Cortex of kidney (tissue), 1 donor: ENCODE measurements at places on chromosomes 4 and X.

DNA sequence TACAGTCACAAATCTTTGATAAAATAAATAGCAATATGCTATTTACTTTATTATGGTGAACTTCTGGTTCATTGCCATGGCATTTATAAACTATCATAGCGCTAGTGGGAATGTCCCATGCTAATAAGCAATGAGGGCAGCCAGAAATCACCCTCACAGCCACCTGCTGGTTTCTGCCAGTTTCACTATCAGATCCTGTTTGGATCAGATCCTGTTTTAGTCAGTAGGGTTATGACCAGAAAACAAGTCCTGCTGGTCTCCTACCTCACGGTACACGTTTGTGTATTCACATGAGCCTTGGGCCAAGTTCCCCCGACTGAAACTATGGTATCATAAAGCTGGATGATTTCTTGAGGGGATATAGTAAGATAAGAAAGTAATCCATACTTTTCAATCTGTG is 17.7 kb downstream of the FOXR2 start:
- no peak for DNase-seq

DNA sequence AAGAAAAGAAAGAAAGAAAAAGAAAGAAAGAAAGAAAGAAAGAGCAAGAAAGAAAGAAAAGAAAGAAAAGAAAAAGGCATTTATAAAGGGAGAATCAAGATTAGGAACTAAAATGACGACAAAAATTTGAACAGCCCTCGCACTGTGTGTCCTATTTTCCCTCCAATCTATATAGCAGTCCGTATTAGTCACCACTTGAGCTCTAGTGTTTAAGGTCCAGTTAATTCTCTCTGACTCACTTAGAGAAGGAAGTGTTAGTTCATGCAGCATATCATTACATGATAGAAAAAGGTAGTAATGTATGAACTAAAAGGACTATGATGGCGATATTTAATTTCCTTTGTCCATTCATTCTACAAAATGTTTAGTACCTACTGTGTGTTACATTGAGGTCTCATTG is 122.7 kb downstream of the CBLL2 start:
- DNase-seq, result no peak

- no peak for DNase-seq
These were observed 73.5 kb upstream of the CAMK2D start for GRCh38 chr4:113835005-113835404.

DNA sequence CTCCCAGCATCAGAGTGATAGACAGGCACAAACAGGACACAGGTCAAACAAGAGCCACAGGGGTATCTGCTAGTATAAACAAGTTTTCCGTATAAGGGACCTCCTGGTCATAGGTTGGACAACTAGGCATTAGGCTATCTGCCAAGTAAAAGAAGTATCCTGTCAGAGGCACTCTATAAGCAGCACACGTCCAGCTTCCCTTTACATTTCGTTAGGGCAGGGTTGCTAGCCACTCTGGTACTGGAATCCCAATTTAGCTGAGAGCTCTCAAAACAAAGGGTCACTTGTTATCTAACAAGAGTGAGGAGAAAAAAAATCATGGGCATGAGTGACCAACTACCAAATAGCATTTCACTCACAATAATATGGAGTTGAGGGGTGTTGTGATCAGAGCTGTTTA is 780.7 kb upstream of the DIAPH2 start:
- DNase-seq, result no peak

- no peak for DNase-seq
These were observed 62.5 kb upstream of the GPR174 start for GRCh38 chrX:79081895-79082512.

DNA sequence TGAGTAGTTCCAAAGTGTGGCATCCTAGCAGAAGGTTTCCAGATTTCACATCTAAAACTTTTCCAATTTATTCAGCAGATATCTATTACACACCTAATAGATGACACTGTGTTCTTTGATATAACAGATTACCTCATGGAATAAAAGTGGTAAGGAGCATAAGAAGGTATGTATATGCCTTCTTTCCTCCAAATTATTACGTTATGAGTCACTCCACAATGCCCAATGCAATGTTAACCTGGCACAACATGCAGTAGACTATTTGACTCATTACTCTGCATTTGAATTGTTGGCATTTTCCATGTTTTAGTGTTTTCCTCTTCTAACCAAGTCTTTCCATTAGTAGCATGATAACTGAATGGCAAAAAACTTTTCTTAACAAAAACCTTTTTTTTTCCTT is 383.6 kb downstream of the ADGRL3 start:
- DNase-seq, result no peak

GRCh38 chr4:173167758-173168395 is 734 bp upstream of the GALNT7 start:
- DNase-seq, result no peak

GRCh38 chrX:133668225-133668931 is 253.1 kb upstream of the GPC4 start:
- no peak for DNase-seq

DNA sequence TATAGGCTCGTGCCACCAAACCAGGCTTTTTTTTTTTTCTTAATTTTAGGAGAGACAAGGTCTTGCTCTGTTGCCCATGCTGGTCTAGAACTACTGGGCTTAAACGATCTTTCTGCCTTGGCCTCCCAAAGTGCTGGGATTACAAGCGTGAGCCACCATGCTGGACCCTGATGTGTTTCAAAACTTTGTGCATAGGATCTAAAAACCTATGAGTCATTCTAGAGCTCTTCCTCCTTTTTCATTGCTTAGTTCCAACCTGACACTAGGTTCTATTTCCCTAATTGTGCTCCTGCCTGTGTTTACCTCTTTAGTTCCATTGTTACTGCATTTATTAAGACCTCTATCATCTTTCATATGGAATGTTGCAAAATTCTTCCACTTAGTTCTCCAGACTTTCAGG is 57.3 kb downstream of the HPGD start:
- no peak for DNase-seq

- no peak for DNase-seq
These were observed 5.6 kb downstream of the AMOT start for GRCh38 chrX:112835019-112835418.

GRCh38 chrX:68651110-68651509 is 3.6 kb downstream of the STARD8 start:
- no peak for DNase-seq

GRCh38 chr4:122759639-122760310 is 27.3 kb downstream of the BBS12 start:
- DNase-seq, result no peak

DNA sequence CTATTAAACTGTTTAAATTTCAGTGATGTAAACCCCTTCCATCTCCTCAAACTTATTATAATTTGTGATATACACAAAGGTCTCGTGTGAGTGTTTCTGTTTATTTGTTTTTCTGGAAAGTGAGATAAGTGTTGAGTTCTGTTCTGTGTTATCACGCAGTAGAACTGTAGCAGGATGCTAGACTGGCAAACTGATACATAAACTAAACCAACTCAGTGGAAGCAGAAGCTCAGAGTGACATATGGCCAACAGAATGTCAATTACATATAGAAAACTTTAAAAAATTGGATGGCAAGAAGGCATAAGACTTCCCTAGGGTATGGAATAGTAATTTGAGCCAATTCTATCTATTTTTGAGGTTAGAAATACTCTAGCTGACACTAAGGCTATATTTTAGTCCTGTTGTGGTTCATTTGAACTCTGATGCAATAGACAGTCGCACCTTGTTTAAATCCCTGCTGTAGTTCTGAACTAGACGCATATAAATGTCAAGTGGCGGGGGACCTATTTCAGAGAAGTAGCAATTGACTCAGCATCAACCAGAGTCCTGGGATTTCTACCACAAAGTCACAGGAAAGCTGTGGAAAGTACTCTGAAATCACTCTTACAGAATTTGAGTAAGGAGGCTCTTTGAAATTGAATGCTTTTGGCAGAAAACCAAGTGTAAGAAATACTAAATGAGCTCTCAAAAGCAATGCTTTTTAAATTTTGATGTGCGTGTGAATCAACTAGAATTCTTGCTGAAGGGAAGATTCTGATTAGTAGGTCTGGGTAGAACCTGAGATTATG is 294.4 kb downstream of the INPP4B start:
- no peak for DNase-seq
